Stomach (tissue), 19 donors: ENCODE measurements at places on chromosomes 5 and 9. TPM values are rescaled to one million over a fixed set of nuclear protein-coding genes. Genes with fewer than 3 reads are reported as not detected.

GRCh38 chr5:135225856-135226560 is 173.0 kb downstream of the MACROH2A1 start:
- H3K4me1 ChIP-seq = peaks cover 13% of the 10 kb centered on the region
- H3K36me3 ChIP-seq = no peaks in the 10 kb centered on the region
- no peak overlapping the region for H3K27ac ChIP-seq
- no peak for DNase-seq
- H3K4me3 ChIP-seq = no peak overlapping the region

DNA sequence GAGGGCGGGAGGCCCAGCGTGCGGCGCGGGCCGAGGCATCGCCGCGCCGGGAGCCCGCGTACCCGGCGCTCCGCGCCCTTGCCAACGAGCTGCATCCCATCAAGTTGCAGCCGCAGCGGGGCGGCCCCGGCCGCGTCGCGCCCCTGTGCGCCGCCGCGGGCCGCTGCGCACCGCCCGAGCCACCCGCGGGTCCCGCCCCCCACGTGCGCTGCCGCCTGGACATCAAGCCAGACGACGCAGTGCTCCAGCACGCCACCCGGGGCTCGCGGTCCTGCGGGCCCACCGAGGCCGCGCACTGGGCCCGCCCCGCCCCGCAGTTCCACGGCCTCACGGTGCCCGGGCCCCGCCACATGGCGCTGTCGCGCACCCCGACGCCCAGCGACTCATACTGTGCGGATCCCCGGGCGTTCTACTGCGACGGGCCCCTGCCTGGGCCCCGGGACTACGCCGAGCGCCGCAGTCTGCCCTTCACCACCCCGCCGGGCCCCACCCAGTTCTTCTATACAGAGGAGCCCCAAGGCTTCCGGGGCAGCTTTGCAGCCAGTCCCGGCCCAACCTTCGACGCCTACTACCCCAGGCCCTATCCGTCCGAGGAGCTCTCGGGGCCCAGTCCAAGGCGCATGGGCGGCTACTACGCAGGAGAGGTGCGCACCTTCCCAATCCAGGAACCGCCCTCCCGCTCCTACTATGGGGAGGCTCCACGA is 2.6 kb downstream of the AJM1 start:
- peaks cover 8% of the 10 kb centered on the region for H3K36me3 ChIP-seq
- peaks cover 64% of the 10 kb centered on the region for H3K4me1 ChIP-seq

DNA sequence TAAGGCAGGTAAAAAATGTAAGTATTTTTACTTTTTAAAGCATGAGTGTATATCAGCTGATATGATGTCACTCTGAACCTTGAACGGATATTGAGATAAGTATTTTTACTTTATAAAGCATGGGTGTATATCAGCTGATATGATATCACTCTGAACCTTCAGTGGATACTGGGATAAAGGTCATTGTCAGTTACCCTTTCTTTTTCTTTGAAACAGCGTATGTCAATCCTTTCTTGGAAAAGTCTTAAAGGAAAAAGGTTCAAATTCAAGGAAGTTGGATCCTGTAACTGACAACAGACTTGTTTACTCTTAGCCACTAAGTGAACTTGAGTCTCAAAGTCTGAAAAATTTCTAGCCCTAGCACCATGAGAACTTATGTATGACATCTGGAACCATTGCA is 61.7 kb upstream of the IFNK start:
- H3K4me1 ChIP-seq = peaks cover 27% of the 10 kb centered on the region
- H3K27ac ChIP-seq = no peak overlapping the region
- H3K4me3 ChIP-seq = no peak overlapping the region
- H3K27me3 ChIP-seq = no peaks in the 10 kb centered on the region

DNA sequence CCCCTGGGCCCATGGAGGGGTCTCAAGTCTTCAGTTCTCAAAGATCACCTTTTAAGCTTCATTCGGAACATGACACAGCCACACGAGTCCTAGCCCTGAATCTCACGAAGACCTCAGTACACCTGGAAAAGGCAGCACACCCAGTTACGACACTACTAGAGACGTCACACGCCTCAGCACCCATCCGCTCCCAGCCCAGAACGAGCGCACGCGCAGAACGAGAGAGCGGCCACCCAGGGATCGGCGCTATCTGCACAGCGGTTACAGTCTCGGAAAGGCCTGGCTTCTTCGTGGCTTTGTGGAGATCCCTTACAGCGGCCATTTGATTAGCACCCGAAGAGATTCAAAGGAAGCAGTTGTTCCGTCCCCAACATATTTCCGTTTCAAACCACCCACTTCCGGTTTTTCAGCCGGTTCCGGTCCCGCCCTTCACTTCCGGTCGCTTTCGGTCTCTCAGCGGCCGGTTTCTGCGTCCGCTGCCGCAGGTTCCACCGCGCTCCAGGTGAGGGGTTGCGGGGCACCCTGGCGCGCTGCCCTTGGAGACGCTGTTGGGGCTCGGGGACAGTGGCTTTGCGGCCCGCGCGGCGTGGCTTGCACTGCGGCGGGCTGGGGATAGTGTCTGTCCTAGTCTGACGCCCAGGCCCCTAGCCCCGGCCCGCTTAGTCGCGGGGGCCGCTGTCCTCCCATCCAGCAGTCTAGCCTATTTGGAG is at the start of gene UBLCP1:
Gene UBLCP1 (plus strand): TSS at position 432 of the 710 bp plus-strand sequence. CDS start 5,626 bp downstream, outside the sequence.
- H3K4me3 ChIP-seq = peak within 1 kb of the TSS; percentile 93

- H3K27ac ChIP-seq = no peak overlapping the region
- H3K36me3 ChIP-seq = no peaks in the 10 kb centered on the region
- DNase-seq = no peak
- no peaks in the 10 kb centered on the region for H3K4me1 ChIP-seq
Observed at GRCh38 chr5:7667216-7667767, 183.6 kb downstream of the CFAP90 start.

- H3K4me3 ChIP-seq = no peak overlapping the region
- DNase-seq = no peak
- H3K36me3 ChIP-seq = no peaks in the 10 kb centered on the region
- H3K4me1 ChIP-seq = no peaks in the 10 kb centered on the region
- no peaks in the 10 kb centered on the region for H3K27me3 ChIP-seq
- H3K27ac ChIP-seq = no peak overlapping the region
Observed at GRCh38 chr5:54460181-54460919, 4.9 kb downstream of the HSPB3 start.

GRCh38 chr5:50663636-50664035 is 2.8 kb upstream of the PARP8 start:
- DNase-seq = peak; percentile 76
- H3K27me3 ChIP-seq = no peaks in the 10 kb centered on the region
- H3K27ac ChIP-seq = peak overlapping the region; percentile 99
- H3K36me3 ChIP-seq = no peaks in the 10 kb centered on the region
- H3K4me3 ChIP-seq = no peak overlapping the region

- no peak for DNase-seq
- H3K4me3 ChIP-seq = no peak overlapping the region
- no peak overlapping the region for H3K27ac ChIP-seq
- no peaks in the 10 kb centered on the region for H3K4me1 ChIP-seq
- no peaks in the 10 kb centered on the region for H3K36me3 ChIP-seq
- H3K27me3 ChIP-seq = peaks cover 13% of the 10 kb centered on the region
Observed at GRCh38 chr9:133604214-133604613, 5.0 kb downstream of the FAM163B start.

GRCh38 chr5:94498199-94498598 is 120.2 kb downstream of the KIAA0825 start:
- H3K27ac ChIP-seq = no peak overlapping the region
- H3K4me3 ChIP-seq = no peak overlapping the region
- no peaks in the 10 kb centered on the region for H3K36me3 ChIP-seq
- no peaks in the 10 kb centered on the region for H3K27me3 ChIP-seq

GRCh38 chr5:168655316-168655715 is 76.1 kb upstream of the PANK3 start:
- H3K4me3 ChIP-seq = no peak overlapping the region
- no peak for DNase-seq
- no peaks in the 10 kb centered on the region for H3K36me3 ChIP-seq

- no peaks in the 10 kb centered on the region for H3K4me1 ChIP-seq
- no peaks in the 10 kb centered on the region for H3K27me3 ChIP-seq
- H3K4me3 ChIP-seq = no peak overlapping the region
Observed at GRCh38 chr9:85248514-85249312, 493.0 kb downstream of the AGTPBP1 start.

The SLCO6A1 gene
- total RNA-seq = not detected

The BOD1 gene
- total RNA-seq = 15.6 TPM

The MYO10 gene
- total RNA-seq = 53.8 TPM

The LECT2 gene
- not detected for total RNA-seq

The SHC3 gene
- 0.89 TPM for total RNA-seq

The HSPB3 gene
- total RNA-seq = not detected
